Endodermal cell (in vitro differentiated cells): ENCODE measurements at places on chromosomes 1 and 21.

DNA sequence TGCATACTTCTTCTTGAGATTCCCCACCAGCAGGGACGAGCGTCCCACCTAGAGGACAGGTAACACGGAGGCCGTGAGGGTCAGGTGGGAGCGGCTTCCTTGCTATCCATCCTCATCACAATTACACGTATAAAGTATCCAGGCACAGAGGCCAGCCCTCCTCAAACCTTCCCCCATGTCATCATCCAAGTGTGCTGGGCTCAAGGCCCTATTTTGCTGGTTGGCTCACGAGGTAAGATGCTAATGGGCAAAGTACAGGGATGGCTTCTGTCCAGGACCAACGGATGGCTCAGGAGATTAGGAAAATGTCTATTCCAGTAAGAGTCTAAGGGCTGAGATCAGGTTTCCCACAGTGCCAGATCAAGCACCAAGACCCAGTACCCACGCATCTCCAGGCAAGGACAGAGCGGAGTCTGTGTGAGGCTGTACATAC lies 11.5 kb upstream of the A3GALT2 start:
- DNase-seq = no peak

GRCh38 chr1:76857138-76857537 lies 10.1 kb upstream of the ST6GALNAC5 start:
- no peak for DNase-seq

- DNase-seq = no peak
Observed at GRCh38 chr1:87004857-87005256, 90.4 kb downstream of the HS2ST1 start.

- no peak for DNase-seq
Observed at GRCh38 chr1:240737298-240737697, 125.3 kb upstream of the GREM2 start.

DNA sequence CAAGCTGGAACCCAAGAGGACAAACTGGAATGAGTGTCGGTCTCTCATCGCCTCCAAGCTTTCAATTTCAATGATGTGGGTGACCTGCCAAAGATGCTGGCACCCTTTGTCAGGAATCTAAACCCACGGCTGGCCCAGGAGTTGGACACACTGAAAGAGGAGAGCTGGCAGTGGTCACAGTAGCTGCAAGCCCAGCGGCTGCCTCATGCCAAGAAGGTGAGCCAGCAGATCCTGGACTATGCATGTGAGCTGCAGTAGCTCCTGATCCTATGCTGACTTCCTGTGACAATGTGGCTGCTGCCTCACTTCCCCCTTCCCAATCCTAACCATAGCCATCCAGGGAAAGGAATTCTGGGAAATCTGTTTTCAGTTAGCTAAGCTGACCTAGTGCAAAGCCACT lies 117.0 kb upstream of the VAV3 start:
- DNase-seq = no peak
